ENCODE measurements at places on chromosomes 12 and 14.

GRCh38 chr12:11684811-11685210 is 35.3 kb downstream of the ETV6 start:
- no peak for DNase-seq

DNA sequence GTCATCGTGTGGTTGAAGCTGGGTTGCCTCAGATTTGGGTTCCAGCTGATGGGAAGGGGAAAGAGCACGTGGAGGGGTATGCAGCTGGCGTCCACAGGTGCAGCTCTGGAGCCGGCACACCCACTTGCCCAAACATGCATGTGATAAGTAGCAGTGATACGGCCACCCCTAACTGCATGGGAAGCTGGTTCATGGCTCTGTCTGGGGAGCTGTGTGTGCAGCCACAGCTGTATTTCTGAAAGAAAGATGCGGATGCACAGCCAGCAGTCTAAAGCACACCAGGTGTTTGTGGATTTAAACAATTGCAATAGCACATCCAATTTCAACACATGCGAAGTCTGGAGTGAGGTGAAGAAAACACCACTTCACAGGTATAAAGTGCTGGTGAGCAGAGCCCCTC is 181.4 kb downstream of the EFCAB11 start:
- no peak for DNase-seq

DNA sequence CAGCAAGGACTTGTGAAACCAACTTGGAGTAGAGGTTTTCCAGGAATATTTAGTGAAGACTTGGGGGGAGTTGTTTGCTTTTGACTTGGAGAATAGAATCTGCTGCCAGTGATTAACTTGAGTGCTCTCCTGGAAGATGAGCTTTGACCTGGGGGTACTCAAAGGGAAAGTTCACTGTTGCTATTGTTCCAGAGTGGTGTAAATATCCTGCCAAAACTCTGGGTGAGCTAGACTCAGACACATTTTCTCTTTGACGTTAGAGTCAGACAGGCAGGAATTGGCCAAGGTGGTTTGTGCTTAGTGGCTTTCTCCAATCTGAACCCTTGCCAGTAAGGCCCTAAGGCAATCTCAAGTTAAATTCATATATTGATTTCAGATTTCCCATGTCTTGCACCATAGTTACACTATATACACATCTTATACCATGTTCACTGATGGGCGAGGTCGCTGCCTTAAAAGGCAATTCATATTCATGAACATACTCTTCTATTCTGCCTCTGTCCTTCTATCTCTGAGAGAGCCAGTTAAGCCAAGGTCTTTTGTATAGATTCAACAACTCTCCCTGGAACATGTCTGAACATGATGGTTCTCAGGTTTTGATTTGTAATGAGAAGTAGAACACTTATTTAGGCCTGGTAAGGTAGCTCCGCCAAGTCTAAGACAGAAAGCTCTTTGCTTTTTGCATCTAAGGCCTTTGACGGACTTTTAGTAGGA is 204.6 kb upstream of the SLC38A2 start:
- no peak for DNase-seq

DNA sequence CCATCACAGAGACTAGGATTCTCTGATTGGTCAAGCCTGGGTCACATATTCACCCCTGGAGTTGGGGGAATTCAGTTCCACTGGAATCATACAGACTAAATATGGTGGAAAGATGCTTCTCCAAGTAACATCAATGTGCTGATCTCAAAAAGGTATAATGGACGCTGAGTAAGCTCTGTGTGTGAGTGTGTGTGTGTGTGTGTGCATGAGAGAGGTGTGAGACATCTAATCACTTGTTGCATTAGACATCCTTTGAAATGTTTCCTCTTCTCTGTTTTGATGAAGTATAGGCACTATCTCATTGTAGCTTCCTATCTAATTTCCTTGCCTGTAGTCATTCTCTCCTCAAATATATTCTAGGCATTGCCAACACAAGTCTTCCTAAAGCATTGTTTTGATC is 5.0 kb upstream of the RAB3IP start:
- no peak for DNase-seq

- peak; percentile 50 for DNase-seq
These were observed 8.0 kb upstream of the ASB8 start for GRCh38 chr12:48165089-48165981.

DNA sequence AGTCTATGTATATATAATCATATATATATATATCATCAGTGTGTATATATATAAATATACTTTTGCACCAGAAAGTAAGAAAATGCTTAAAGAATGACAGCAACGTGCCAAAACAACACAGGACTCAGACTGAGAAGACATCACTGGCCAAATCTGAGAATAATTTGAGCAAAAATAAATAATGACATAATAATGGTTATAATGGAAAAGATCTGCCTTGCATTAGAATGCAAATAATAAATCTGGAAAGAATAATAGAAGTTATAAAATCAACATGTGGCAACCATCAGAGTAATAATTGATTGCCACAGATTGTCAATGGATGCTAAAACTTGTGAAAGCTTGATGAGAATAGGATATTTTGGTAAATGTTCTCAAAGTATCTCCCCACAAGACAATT is 61.5 kb upstream of the PLEKHG7 start:
- DNase-seq = no peak

DNA sequence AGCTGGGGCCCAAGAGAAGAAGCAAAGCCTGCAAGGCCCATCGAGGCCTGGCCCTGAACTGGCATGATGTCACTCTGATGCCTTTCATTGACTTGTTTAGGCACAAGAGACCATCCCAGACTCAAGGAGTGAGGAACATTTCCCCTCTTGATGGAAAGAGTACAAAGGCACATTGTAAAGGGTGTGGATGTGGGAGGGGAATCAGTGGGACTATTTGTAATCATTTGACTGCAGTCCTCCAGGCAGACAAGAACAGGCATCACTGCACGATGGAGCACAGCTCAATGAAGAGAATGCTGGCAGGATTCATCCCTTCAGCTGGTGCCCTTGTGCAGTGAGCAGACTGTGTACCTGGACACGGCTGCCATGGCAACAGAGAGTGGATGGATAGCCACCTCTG is 87.9 kb downstream of the LGMN start:
- DNase-seq = no peak

GRCh38 chr12:107125833-107126232 is 32.5 kb upstream of the CRY1 start:
- no peak for DNase-seq

DNA sequence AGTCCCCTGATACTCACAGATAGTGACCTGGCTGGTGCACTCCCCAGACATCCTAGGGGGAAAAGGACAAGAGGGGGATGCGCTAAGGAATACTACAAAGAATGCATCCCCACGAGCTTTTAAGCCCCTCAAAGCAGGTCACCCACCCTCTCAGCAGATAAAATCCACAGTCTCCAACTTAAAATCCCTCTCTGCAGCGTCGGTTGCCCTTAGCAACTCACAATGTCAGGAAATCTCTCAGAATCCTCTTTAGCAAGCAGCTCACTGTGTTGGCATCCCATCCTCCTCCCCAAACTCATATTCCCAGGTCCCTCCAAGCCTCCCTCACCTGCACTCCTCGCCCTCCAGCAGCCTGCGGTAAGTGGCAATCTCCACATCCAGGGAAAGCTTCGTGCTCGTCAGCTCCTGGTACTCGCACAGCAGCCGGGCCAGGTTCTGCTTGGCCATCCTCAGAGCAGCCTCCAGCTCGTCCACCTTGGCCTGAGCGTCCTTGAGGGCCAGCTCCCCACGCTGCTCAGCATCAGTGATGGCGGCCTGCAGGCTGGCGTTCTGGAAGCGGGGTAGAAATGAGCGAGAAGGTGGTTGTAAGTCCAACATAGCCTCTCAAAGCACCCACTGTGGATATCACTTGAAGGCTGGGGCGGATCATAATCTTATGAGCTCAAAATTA is 5.5 kb upstream of the KRT79 start:
- no peak for DNase-seq

DNA sequence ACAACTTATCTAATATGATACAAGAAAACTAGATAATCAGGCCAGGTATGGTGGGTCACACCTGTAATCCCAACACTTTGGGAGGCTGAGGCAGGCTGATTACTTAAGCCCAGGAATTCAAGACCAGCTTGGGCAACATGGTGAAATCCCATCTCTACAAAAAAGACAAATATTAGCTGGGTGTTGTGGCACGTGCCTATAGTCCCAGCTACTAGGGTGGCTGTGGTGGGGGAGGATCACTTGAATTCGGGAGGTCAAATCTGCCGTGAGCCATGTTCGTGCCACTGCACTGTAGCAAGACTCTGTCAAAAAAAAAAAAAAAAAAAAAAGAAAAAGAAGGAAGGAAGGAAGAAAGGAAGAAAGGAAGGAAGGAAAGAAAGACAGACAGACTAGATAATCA is 27.0 kb downstream of the ZCRB1 start:
- no peak for DNase-seq

DNA sequence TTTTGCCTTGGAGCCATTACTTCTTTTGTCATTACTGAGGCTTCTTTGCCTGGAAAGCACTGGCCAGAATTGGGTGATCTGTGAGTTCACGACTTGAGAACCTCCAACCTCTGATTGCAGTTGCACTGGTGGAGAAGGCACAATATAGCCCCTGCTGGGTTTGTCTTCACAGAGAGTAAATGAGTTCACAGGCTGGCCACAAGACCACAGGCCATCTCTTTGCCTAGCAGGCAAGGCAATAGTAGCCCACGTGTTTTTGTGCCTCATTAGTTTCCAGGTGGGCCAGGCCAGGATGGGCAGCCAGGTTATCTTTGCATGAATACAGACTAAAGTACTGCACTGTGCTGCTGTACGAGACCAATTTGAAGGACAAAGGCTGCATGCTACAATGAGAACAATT is 468.8 kb downstream of the NRXN3 start:
- no peak for DNase-seq
